Tibial nerve (tissue), 4 donors: ENCODE measurements at places on chromosomes 7 and 10. TPM values are rescaled to one million over a fixed set of nuclear protein-coding genes. Genes with fewer than 3 reads are reported as not detected.

Gene CISD1
- 9.0 TPM for total RNA-seq

GRCh38 chr7:29548823-29549222 lies 14.8 kb upstream of the PRR15 start:
- H3K27ac ChIP-seq, result no peak overlapping the region
- no peaks in the 10 kb centered on the region for H3K27me3 ChIP-seq
- no peaks in the 10 kb centered on the region for H3K4me1 ChIP-seq
- no peaks in the 10 kb centered on the region for H3K36me3 ChIP-seq
- DNase-seq, result no peak
- no peak overlapping the region for H3K4me3 ChIP-seq

GRCh38 chr10:75765789-75766096 lies 334.3 kb downstream of the LRMDA start:
- H3K4me1 ChIP-seq, result peaks cover 4% of the 10 kb centered on the region
- no peaks in the 10 kb centered on the region for H3K36me3 ChIP-seq
- H3K4me3 ChIP-seq, result no peak overlapping the region
- H3K27me3 ChIP-seq, result no peaks in the 10 kb centered on the region
- no peak for DNase-seq
- H3K27ac ChIP-seq, result no peak overlapping the region

DNA sequence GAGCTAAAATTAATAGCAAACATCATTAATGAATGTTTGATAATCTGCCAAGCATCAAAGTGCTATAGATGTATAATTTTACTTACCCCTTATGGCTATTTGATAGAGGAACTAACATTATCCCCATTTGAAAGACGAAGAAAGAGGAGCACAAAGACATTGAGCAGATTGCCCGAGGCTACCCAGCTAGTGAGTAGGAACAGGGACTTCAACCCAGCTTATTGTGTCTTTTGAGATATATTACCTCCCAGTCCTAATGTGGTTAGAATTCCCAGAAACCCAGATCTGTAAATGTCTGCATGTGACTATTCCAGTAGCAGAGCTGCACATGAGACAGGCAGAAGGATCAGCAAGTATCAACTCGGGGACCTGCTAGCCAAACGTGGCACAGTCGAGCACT lies 160.1 kb upstream of the AOAH start:
- no peak overlapping the region for H3K4me3 ChIP-seq
- DNase-seq, result no peak
- no peak overlapping the region for H3K27ac ChIP-seq
- H3K27me3 ChIP-seq, result no peaks in the 10 kb centered on the region

DNA sequence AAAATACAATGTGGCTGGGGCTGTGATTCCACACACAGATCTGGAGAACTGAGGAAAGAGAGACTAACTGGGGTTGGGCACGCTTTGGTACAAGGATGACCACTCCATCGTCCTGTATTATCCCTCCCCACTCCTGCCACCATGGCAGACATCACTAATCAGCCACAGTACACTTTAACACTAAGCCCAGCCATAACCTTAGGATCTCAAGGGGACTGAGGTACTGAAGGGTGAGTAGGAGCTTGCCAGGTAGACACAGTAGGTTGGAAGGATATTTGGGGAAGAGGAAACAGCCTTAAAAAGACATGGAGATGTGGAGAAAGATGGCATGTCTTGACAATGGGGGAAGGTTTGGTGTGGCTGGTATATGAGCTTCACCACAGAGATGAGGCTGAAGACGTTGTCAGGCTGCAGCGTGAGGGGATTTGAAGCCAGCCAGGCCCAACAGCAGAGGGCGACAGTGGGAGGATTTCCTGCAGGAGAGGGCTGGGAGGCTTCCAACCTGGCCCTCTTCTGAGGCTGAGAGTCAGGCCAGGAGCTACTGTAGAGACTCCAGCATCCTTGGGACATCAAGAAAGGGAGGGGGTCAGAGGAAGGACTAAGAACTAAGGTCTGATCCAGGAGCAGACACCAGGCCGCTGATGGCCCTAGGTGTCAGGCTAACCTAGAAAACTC lies 58.6 kb upstream of the COL13A1 start:
- H3K27ac ChIP-seq, result no peak overlapping the region
- DNase-seq, result no peak
- no peaks in the 10 kb centered on the region for H3K36me3 ChIP-seq

DNA sequence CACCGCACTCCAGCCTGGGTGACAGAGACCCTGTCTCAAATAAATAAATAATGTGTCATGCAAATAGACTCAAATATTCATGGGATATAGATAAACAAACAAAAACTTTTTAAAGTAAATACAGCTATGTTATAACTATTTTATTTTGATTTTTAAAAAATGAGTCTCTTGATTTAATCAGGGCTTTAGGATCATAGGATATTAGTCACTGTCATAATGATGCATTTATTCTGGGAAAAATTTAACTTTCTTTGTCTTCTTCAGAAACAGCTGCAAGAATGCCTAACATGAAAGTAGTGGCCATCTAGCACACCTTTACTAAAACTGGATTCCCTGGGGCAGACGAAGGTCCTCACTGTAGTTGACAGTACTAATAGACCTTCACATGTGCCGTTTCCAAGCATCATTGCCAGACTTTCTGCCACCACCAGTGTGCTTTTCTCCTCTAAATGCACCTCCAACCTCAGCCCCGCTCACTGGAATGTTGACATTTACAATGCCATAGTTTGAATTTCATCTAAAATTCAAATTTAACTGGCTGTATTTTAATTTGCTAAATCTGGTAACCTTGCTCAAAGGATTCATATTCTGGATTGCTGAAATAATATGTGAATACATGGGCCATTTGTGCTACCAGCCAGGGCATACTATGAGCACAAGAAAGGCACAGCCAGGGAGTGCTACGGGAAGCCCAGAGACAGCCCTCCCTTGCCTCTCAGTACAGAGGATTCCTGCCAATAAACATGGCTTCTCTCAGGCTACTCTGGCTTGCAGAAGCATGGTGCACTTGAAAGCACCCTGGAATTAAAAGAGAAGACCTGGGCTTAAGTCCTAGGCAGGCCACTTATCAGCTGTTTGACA lies 63.4 kb upstream of the ADO start:
- H3K4me3 ChIP-seq, result no peak overlapping the region
- no peaks in the 10 kb centered on the region for H3K27me3 ChIP-seq
- H3K27ac ChIP-seq, result no peak overlapping the region
- H3K4me1 ChIP-seq, result no peaks in the 10 kb centered on the region
- no peak for DNase-seq

- H3K27ac ChIP-seq, result no peak overlapping the region
- peaks cover 4% of the 10 kb centered on the region for H3K4me1 ChIP-seq
- no peak overlapping the region for H3K4me3 ChIP-seq
- no peaks in the 10 kb centered on the region for H3K36me3 ChIP-seq
- H3K27me3 ChIP-seq, result no peaks in the 10 kb centered on the region
- DNase-seq, result no peak
Measured at GRCh38 chr10:69419096-69419743, 2.5 kb upstream of the TACR2 start.
